Naive thymus-derived CD8-positive, alpha-beta T cell (primary cell): ENCODE measurements at places on chromosomes 16 and 17.
A peak's percentile ranks its signal among the peaks of the same experiment; 100 is the strongest.

DNA sequence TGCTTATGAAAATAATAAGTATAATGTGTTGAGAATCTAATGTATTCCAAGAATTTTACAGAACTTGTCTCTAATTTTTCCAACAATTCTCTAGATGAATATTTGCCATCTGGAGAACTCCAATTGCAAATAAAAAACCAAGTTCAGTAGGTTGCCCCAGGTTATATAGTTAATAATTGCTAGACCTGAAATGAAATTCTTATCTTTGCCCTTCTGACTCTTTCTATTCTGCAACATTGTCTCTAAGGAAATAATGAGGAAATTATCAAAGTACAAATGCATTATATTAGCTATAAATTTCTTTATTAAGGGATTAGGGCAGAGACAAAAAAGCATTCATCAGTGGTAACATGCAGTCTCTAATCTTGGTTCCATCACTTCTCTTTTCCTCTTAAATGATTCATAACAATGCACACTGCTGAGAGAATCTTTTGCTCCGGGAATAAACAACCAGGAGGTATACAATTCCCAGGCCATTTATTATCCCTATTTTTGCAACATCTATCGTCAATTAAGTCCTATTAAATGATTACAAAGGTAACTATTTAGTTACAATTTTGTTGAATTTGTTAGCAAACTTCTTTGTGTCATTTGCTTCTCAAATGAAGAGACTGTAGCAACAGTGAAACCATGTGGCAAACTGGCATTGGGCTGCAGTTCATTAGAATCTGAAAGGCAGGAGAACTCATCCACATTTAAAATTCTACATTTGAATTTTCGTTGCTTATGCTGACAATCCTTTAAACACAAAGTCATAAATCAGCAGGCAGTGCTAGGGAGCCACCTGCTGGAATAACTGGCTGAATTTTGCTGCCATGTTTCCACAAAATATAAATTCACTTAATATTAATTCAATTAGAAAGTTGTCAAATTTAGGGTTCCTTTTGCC lies 349.6 kb downstream of the KIF2B start:
- no peaks in the 10 kb centered on the region for H3K27me3 ChIP-seq
- DNase-seq: no peak
- H3K4me3 ChIP-seq: no peak overlapping the region
- no peaks in the 10 kb centered on the region for H3K4me1 ChIP-seq
- H3K36me3 ChIP-seq: no peaks in the 10 kb centered on the region

- H3K4me3 ChIP-seq: no peak overlapping the region
- no peak for DNase-seq
- no peak overlapping the region for H3K27ac ChIP-seq
- H3K36me3 ChIP-seq: no peaks in the 10 kb centered on the region
- peaks cover 11% of the 10 kb centered on the region for H3K4me1 ChIP-seq
Measured at GRCh38 chr17:82041144-82041814, 3.8 kb upstream of the DCXR start.

DNA sequence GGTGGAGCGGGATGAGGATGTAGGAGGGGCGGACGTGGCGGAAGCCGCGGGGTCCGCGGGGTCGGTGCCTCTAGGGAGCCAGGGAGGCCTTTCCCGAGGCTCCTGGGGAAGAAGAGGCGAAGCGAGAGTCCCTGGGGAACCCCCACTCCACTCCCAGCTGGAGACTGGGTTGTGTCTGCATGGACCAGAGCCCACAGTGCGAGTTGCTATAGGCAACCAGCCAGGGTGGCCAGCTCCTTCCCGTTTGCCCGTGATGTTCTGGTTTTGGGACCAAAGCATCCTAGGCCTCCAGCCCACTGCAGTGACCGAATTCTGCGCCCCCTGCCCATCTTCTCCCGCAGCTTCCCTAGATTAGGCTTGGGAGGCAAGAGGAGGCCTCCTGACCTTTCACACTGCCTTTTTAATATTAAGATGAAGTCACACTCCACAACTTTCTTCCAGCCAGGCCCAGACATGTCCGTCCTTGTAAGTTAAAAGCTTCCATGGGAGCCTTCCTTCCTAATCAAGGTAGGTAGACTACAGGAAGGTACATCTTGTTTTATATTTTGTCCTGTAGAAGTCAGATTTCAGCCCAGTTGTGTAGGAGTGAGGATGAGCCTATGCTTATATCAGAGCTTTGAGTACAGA lies 469 bp downstream of the AMZ2 start:
- H3K4me1 ChIP-seq: peaks cover 14% of the 10 kb centered on the region
- H3K27ac ChIP-seq: peak overlapping the region; percentile 95
- peak overlapping the region; percentile 94 for H3K4me3 ChIP-seq
- no peak for DNase-seq

- H3K4me3 ChIP-seq: no peak overlapping the region
- H3K27me3 ChIP-seq: no peaks in the 10 kb centered on the region
- H3K27ac ChIP-seq: no peak overlapping the region
- peaks cover 4% of the 10 kb centered on the region for H3K4me1 ChIP-seq
- DNase-seq: no peak
Measured at GRCh38 chr16:85709766-85710585, 21.2 kb upstream of the GINS2 start.

DNA sequence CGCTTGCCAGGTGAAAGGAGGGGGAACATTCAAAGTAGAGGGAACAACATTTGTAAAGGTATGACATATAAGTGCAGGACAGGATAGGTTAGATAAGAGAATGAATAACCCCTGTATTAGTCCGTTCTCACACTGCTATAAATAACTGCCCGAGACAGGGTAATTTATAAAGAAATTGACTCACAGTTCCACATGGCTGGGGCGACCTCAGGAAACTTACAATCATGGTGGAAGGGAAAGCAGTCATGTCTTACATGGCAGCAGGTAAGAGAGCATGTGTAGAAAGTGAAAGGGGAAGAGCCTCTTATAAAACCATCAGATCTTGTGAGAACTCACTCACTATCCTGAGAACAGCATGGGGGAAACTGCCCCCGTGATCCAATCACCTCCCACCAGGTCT lies 223.8 kb downstream of the SOX9 start:
- H3K27me3 ChIP-seq: peaks cover 20% of the 10 kb centered on the region
- H3K4me1 ChIP-seq: no peaks in the 10 kb centered on the region
- no peak overlapping the region for H3K4me3 ChIP-seq
- H3K36me3 ChIP-seq: no peaks in the 10 kb centered on the region

DNA sequence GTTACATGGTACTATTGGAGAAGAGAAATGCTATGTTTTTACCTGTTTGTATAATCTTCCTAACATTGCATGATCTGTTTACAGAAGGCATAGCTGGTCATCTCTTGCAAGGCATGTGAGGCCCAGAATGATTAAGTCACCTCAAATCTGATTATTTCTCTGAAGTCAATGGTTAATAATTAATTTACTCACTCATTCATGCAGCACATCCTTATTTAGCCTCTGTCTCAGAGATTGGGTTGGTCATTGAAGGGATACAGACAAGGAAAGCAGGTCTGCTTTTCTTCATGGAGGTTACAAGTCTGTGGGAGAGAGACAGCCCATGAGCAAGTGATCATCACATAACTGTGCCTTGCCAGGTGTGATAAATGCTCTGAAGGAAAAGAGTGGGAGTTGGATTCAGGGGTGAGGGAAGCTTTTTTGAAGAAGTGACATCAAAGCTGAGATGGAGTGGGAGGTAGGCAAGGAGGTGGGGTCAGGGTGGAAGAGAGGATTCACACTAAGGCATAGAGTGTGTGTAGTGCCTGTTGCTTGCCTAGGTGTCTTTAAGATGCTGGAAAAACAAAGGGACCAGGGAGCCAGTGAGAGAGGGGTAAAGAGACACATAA lies 16.3 kb upstream of the RBFOX1 start:
- H3K4me3 ChIP-seq: no peak overlapping the region
- no peak overlapping the region for H3K27ac ChIP-seq
- no peak for DNase-seq
- H3K27me3 ChIP-seq: no peaks in the 10 kb centered on the region
- H3K36me3 ChIP-seq: no peaks in the 10 kb centered on the region

DNA sequence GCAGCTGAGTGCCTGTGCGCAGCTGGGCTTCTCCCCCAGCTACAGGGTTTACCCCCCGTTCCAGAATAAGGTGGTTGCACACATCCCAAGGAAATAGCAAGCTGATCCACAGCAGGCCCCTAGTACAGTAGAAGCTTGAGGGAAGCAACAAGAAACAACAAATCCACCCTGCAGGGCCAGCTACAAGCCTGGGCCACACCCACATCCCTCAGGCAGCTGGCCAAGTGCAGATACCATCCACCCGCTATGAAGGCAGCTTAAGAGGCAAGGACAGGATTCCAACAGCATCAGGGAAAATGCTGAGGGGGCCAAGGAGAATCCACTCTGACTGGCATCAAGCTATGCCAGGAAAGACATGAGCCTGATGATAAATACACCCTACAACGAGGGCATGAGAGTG lies 66.9 kb upstream of the RCVRN start:
- no peaks in the 10 kb centered on the region for H3K4me1 ChIP-seq
- no peak for DNase-seq
- no peak overlapping the region for H3K4me3 ChIP-seq
- H3K36me3 ChIP-seq: no peaks in the 10 kb centered on the region

DNA sequence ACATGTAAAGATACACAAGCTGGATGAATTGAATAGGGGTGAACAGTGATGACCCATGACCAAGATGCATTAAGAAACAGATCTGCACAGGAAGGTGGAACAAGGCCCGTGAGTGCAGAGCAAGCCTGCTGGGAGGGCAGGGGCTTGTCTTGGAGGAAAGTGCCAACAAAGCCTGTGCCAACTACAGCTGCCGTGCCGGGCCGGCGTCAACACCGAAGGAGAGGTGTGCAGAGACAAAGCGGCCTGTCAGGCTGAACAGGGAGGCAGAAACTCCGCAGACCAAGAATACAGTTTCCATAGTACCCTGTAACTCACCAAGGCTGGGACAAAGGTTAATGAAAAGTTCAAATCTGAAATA lies 46.7 kb downstream of the ANKRD11 start:
- peak overlapping the region; percentile 68 for H3K4me3 ChIP-seq
- peak overlapping the region; percentile 89 for H3K27ac ChIP-seq
- H3K36me3 ChIP-seq: no peaks in the 10 kb centered on the region

DNA sequence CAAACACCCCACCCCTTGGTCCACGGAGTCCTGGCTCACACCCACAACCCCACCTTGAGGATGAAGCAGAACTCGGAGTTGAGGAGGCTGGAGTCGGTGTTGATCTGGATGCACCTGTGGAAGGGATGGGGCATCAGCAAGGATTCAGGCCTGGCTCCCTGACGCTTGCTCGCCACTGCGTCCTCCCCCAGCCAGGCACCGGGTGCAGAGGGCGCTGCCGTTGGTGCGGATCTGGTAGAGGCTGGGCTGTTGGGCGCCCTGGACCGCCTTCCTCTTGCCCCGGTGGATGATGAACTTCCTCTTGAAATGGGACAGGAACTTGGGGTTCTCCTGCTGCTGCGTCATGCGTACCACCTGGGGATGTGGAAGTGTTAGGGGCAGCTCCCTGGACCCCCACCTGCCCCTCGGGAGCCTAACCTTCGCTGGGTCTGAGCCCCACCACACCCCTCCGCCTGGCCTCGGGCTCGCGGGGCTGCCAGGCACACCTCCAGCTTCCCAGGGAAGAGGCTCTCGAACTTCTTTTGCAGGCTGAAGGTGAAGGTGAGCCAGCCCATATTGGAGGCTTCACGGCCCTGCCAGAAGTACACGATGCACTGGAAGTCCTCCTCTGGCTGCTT lies 12.3 kb downstream of the FLII start:
- H3K36me3 ChIP-seq: no peaks in the 10 kb centered on the region
- H3K4me3 ChIP-seq: no peak overlapping the region
- peaks cover 2% of the 10 kb centered on the region for H3K4me1 ChIP-seq

GRCh38 chr16:2027024-2028010 lies 615 bp downstream of the NHERF2 start:
- DNase-seq: no peak
- H3K27ac ChIP-seq: no peak overlapping the region
- peak overlapping the region; percentile 75 for H3K4me3 ChIP-seq
- no peaks in the 10 kb centered on the region for H3K36me3 ChIP-seq
- H3K4me1 ChIP-seq: peaks cover 24% of the 10 kb centered on the region

DNA sequence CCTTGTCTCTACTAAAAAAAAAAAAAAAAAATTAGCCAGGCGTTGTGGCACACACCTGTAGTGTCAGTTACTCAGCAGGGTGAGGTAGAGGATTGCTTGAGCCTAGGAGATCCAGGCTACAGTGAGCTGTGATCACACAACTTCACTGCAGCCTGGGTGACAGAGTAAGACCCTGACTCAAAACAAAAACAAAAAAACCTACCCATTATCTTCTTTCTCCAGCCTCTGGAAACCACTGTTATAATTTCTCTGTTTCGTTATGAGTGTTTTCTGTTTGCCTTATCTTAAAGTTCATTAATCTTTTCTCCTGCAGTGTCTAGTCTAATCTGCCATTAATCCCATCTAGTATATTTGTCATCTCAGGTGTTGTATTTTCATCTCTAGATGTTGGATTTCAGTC lies 18.6 kb upstream of the CLTC start:
- H3K27ac ChIP-seq: no peak overlapping the region
- no peak for DNase-seq
- no peaks in the 10 kb centered on the region for H3K27me3 ChIP-seq

GRCh38 chr17:49471769-49472168 lies 23.3 kb upstream of the NGFR start:
- no peak overlapping the region for H3K27ac ChIP-seq
- H3K4me3 ChIP-seq: no peak overlapping the region
- peaks cover 9% of the 10 kb centered on the region for H3K4me1 ChIP-seq

GRCh38 chr17:69967910-69968411 lies 107.1 kb upstream of the KCNJ16 start:
- H3K27ac ChIP-seq: no peak overlapping the region
- H3K4me3 ChIP-seq: no peak overlapping the region
- H3K4me1 ChIP-seq: no peaks in the 10 kb centered on the region
- peaks cover 8% of the 10 kb centered on the region for H3K36me3 ChIP-seq
- no peak for DNase-seq
